ELR (cell line): ENCODE measurements at places on chromosomes 2 and 18.
A peak's percentile ranks its signal among the peaks of the same experiment; 100 is the strongest.

GRCh38 chr2:25078170-25079049 is 36.5 kb downstream of the EFR3B start:
- DNase-seq = peak; percentile 73

GRCh38 chr2:10521356-10522169 is 73.4 kb upstream of the ODC1 start:
- no peak for DNase-seq

GRCh38 chr2:71889759-71890684 is 257.6 kb downstream of the CYP26B1 start:
- DNase-seq = peak; percentile 63

GRCh38 chr2:152472481-152472887 is 137.5 kb downstream of the FMNL2 start:
- no peak for DNase-seq

GRCh38 chr2:24231461-24231881 is 56.6 kb downstream of the FAM228A start:
- DNase-seq = peak; percentile 27

- DNase-seq = no peak
These were observed 95.3 kb downstream of the RBM43 start for GRCh38 chr2:151166410-151166809.

DNA sequence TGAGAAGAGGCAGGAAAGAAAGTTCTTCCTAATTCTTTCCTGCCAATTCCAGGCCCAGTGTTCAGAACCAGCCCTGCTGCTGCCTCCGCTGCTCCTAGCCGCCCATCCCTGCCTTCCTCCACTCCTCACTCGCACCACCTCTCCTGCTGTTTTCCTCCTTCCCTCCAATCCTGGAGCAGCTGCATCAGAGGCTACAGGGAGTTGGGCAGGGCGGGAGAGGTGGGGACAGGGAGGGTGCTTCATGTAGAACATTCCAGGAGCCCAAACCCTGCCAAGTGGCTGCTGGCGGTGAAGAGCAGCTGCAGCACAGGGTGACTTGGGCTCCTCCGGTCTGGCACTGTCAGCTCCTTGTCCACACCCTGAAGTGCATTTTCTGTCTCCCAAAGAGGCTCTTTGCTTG is 176.3 kb downstream of the TNS1 start:
- DNase-seq = no peak

GRCh38 chr2:39394516-39394961 is 42.5 kb downstream of the MAP4K3 start:
- DNase-seq = peak; percentile 28

- DNase-seq = no peak
These were observed 212.8 kb downstream of the BCL2 start for GRCh38 chr18:63106727-63107126.

DNA sequence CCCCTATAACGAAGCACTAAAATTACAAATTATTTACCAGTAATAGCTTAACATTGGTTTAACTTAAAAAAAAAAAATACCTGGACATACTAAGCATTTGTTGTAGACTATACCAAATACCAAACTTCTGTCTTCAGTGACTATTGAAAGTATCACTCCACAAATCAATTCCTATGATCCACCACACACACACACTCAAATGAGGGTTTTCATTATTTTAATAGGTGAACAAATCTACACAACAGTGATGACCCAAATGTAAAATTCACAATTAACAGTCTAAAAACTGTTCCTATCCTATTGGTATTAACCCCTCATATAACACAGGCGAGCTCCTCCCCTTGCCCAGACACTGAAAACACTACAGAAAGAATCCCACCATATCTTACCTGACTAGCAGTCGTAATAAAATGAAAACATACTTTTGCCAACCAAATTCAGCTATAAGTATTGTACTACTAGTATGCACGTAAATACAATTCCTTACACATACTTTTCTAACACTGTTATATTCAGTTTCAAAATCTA is 2.5 kb downstream of the SP3 start:
- DNase-seq = no peak

GRCh38 chr2:169702996-169703395 is 8.7 kb downstream of the PHOSPHO2 start:
- DNase-seq = no peak

GRCh38 chr2:141942006-141942789 is 188.6 kb downstream of the LRP1B start:
- peak; percentile 28 for DNase-seq

DNA sequence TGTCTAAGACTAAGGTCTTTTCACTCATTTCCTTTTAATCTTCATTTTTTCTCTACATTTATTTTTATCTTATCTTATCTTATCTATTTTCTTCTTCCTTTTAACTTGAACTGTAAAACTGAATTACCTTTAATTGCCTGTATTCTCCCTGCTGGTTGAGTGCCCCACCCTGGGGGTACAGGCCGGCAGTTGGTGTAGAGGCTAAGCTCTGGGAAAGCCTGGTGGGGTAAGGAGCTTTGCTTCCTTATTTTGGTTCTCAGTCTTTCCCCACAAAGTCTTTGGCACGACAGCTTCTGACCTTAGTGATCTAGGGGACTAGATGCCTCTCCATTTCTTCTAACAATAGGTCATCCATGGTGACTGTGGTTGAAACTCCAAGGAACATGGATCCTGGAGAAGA is 26.8 kb upstream of the HAAO start:
- DNase-seq = no peak

- DNase-seq = peak; percentile 57
These were observed 27.5 kb downstream of the CNRIP1 start for GRCh38 chr2:68292108-68292710.

DNA sequence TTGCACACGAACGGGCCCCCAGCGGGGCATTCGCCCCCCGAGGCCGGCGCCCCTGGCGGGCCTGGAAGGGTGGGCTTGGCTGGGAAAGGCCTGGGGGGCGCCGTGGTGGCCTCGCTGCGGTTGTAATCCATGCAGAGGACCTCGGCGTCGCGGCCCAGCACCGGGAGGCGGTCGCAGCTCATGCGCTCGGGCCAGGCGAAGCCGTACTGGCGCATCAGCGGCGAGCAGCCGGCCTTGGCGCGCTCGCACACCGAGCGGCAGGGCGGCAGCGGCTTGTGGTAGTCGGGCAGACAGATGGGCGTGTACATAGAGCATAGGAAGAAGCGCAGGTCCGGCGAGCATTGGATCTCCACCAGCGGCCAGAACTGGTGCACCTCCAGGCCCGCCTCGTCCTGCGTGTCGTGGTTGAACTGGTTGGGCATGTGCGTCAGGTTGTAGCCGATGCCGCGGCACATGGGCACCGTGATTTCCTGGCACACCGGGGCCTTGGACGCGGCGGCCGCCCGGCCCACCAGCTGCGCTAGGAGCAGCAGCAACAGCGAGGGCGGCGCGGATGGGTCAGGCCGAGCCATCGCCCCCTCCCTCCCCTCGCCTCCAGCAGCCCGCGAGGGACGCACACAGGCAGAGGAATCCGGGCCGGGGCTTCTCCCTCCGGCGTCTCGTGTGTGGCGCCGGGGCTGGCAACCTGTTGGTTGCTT is 1.4 kb downstream of the FZD5 start:
- peak; percentile 64 for DNase-seq

- no peak for DNase-seq
These were observed 94.9 kb upstream of the CTDP1 start for GRCh38 chr18:79584491-79585394.

- DNase-seq = no peak
These were observed 189.1 kb upstream of the BCL2L11 start for GRCh38 chr2:110931648-110932047.

- peak; percentile 42 for DNase-seq
These were observed 85.4 kb upstream of the ZCCHC2 start for GRCh38 chr18:62437235-62438017.

DNA sequence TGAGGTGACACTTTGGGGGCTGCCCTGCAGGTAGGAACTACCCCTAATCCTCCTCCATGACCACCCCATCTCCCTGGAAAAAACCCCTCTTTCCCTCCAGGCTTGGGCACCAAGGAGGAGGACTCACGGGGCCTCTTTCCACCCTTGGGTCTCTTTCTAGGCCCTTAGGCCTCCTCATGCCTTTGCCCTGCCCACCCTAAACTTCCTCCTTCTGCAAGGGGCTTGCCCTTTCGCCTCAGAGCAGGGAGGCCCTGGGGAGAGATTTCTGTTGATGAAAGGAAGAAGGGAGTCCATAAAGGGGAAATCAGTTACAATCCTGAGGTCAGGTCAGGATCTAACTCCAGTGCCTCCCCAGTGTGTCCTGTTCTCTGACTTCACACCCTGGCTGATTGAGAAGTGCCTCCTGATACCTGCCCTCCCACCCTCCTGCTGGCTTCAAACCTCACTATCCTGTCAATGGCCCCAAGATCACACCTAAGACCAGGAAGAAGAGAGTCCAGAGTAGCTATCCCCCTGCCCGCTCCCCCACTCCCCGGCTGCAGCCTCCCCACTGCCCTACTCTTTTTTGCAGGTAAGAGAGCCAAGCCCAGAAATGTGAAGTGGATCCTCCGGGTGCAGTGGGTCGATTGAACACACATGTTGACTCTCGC is 16.7 kb upstream of the TNS1 start:
- no peak for DNase-seq

- DNase-seq = no peak
These were observed 261.7 kb upstream of the TNP1 start for GRCh38 chr2:217121565-217121964.

DNA sequence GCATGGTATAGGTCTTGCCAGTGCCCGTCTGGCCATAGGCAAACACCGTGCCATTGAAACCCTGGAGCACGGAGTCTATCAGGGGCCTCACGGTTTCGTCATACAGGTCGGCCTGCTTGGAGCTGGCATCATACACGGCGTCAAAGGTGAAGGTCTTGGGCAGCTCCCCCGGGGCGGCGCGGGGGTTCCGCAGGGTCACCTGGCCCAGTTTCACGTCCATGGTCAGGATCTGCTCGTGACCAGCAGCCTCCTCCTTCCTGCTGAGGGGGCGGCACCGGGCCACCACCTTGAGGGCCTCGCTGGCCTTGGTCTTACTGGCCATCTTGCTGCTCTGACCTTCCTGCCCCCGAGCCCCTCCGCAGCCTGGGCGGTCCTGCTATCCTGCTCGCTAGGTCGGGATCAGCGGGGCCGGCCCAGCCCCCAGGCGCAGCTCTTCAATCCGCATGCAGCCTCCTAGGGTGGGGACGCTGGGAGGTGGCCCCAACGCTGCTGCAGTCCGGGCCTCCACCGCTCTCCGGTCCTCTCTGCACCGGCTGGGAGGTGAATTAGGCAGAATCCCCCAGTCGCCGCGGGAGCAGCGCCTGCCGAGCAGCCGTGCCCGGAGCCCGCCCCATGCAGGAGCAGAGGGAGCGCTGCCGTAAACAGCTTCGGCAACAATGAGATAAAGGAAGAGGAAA is 563 bp downstream of the KIF3C start:
- peak; percentile 35 for DNase-seq

- peak; percentile 88 for DNase-seq
These were observed 78.9 kb downstream of the ZBTB7C start for GRCh38 chr18:48330016-48330991.

DNA sequence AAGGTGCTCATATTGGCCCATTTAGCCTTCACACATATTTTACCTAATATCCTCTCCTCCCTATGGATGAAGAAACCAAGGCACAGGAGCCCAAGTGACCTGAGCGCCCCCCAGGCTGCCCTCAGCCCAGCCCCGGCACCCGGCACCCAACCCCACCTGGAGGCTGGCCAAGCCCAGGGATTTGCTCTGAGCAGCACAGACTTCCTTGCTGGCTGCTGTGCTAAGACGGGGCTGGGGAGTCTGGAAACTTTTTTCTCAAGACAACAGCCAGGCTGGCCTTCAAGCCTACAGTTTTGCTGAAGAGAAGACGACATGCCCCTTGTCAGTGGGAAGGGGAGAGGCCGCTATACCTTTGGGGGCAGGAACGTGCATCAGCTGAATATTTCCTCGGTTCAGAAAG is 52.7 kb upstream of the LAMA1 start:
- no peak for DNase-seq

DNA sequence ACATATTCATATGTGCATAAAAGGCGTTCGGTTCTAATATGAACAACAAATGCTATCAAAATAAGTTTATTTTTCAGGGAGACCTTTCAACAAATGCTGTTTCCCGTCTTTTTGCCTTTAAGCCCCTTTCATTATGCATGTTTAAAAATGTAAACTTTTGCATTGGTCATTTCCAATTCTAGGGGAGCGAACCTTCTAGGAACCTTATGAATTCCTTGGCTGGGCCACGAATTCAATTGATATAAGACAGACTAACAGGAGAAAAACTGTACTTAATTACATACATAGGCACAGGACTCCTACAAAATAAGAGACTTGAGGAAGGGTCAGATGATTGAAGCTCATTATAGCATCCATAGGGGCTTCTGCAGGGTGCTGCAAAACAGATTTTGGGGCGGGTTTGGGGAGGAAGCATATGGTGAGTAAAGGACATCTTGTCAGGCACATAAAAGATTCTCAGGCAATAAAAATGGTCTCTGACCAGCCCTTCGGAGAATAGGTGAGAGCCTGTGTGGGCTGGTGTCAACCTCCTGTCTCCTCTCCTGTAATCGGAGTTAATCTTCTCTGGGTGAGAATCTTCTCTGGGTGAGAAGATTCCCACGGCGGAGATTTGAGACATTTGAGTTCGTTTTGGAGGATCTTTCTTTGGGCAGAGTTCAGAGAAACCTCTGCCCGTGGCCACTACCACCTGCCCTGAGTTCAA is 1.7 kb downstream of the TNFRSF11A start:
- no peak for DNase-seq

DNA sequence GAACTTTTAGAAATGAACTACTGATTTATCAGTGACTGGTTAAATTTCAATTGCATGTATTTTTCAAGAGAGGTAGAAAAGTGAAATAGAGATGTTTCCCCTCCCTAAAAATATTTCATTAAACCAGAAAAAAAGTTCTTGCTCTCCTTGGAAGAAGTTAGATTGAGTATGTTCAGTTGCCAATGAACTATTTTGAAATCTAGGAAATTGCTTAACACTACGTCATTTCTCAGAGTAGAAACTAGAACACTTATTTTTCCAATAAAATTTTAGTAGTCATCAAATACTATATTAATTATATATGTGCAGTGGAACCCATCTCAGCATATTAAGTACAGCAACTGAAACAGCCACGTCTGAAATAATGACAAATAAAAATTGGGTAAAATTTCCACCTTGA is 51.8 kb upstream of the STAT1 start:
- DNase-seq = no peak

DNA sequence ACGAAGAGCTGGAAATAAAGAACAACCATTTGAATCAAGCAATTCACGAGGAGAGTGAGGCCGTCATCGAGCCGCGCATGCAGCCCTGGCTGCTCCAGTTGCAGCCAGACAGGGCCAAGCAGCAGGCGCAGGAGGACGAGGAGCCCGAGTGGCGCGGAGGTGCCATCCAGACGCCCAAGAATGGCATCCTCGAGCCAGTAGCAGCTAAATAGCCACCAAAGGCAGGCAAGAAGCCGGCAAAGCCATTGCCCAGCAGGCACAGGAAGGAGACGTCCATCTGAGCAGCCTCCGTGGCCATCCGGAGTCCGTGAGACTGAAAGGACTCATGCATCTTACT is 8.9 kb upstream of the CHST10 start:
- DNase-seq = no peak

GRCh38 chr2:151861174-151861573 is 33.0 kb upstream of the ARL5A start:
- DNase-seq = no peak

- DNase-seq = no peak
These were observed 51.0 kb downstream of the FARSB start for GRCh38 chr2:222604749-222605515.
